ENCODE measurements at places on chromosomes 4 and X.

DNA sequence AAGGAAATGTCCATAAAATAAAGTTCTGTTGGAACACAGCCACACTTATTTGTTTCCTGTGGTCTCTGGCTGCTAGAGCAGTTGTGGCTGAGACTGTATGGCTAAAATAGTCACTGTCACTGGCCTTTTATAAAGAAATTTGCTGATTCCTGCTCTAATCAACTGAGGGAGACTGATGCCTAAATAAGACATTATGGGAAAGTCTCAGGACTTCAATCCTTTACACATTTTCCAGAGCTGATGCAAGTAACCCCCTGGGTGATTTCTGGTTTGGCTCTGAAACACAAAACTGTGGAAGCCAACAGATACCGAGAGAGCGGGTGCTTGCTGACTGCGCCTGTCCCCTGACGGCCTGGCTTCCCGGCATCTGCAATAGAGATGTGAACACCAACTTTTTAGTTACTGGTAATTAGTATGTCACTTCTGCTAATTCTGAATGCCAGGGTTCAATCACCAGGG is 64.0 kb downstream of the POLR2B start:
- no peak for DNase-seq

GRCh38 chr4:2251795-2252529 is 9.9 kb downstream of the MXD4 start:
- DNase-seq: no peak

- no peak for DNase-seq
Observed at GRCh38 chr4:183182873-183183725, 84.0 kb downstream of the WWC2 start.

DNA sequence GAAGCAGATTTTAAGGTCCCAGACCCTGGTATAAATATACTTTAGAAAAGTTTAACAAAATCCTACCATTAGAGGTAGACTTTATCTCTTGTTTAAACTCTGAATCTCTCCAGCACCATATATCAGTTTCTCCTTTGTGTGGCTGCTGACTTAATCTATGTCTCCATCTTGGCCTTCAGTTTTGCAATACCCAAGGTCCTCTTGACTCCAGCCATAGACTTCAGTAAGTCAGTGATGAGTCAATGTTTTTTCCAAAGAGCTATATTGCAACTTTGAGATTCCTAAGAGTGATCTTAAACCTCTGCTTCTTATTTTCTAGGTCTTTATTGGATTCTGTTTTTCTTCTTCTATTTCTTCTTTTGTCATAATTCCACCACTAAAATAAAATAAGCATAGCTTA is 50.8 kb upstream of the ADGRL3 start:
- no peak for DNase-seq

GRCh38 chr4:153349206-153349805 is 4.8 kb downstream of the MND1 start:
- no peak for DNase-seq

DNA sequence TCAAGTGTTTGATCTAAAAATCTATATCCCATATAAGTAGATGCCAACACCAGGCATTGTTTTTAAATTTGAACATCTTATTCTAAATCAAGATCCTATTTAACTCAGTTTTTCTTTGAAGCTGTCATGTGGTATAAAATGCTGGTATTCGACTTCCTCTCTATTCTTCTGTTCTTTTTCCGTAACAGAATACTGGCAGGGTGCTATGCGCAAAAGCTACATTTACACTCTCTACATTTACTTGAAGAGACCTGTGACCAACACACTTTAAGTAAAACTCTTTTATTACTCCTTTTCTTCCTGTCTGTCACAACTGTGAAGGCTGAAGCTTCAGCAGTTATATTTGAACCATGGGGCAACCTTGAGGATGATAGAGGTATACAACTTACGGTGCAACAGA is 612.8 kb downstream of the C4orf33 start:
- DNase-seq: no peak
